ENCODE measurements at places on chromosomes 16 and 17. TPM values are rescaled to one million over a fixed set of nuclear protein-coding genes. Genes with fewer than 3 reads are reported as not detected.

Gene EFNB3
- 36.4 TPM for polyA plus RNA-seq

Gene CCDC154
- 3.1 TPM for polyA plus RNA-seq

Gene CTU2
- 26.8 TPM for polyA plus RNA-seq

Gene VAT1L
- polyA plus RNA-seq: 60.6 TPM

Gene BIRC5
- polyA plus RNA-seq: 2.3 TPM

Gene SUZ12
- 42.1 TPM for polyA plus RNA-seq

Gene ZPBP2
- not detected for polyA plus RNA-seq

Gene LPO
- not detected for polyA plus RNA-seq

Gene PRM1
- not detected for polyA plus RNA-seq

Gene KRT31
- polyA plus RNA-seq: not detected

Measured in neural cell (in vitro differentiated cells).